ENCODE measurements at places on chromosomes 5 and 9.

- no peak for DNase-seq
Observed at GRCh38 chr5:79829260-79829659, 139.6 kb downstream of the CMYA5 start.

GRCh38 chr5:127898551-127899213, 184.9 kb upstream of the SLC12A2 start:
- DNase-seq: no peak

- DNase-seq: no peak
Observed at GRCh38 chr5:160903551-160903950, 51.5 kb upstream of the ATP10B start.

DNA sequence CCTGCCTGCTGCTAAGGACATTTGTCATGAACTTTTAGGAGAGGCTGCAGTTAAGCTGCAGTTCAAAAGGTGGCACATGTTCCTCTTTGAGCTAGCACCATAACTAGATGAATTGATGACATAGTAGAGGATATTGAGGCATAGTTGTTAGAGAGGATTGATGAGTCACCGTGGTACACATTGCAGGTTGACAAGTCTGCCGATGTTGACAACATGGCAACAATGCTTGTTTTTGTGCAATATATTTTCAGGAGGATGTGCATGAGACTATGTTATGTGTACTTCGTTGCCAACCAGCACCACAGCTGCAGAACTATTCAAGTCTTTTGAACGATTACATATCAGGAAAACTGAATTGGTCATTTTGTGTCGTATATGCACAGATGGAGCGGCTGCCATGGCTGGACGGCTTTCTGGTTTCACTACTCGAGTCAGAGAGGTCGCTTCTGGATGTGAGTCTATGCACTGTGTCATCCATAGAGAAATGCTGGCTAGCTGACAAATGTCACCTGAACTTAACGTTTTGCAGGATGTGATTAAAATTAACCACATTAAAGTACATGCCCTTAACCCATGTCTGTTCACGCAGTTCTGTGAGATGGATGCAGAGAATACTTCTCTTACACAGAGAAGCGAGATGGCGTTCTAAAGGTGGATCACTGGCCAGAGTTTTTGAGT, 24.2 kb downstream of the ANP32B start:
- no peak for DNase-seq

DNA sequence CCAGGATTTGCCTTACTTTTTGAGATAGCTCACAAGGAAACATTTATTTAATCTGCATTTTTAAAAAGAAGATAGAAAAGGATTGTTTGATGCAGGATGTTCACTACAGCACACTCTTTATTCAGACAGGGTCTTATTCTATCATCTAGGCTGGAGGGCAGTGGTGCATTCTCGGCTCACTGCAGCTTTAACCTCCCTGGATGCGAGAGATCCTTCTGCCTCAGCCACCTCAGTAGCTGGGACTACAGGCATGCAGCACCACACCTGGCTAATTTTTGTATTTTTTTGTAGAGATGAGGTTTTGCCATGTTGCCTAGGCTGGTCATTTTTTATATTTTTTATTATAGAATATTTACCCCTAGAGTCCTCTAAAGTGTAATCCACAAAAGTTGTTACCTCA, 221.4 kb downstream of the MCTP1 start:
- no peak for DNase-seq

DNA sequence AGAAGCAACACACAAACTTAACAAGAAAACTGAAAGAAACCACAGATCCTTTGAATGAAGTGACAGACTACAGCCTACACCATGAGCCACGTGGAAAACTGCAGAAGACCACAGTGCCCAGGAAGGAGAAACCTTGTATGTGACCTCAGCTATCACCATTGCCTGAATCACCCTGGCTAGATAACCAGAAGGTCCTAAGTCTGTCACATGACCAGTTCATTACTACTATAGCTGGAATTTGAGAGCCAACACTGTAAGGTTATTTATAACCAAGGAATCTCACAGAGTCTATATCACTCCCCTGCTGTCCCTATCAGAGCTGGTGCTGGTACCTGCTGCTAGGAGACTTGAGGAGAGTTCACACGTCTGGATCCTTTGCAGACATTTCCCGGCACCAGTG, 90.3 kb upstream of the FBXL17 start:
- DNase-seq: no peak

DNA sequence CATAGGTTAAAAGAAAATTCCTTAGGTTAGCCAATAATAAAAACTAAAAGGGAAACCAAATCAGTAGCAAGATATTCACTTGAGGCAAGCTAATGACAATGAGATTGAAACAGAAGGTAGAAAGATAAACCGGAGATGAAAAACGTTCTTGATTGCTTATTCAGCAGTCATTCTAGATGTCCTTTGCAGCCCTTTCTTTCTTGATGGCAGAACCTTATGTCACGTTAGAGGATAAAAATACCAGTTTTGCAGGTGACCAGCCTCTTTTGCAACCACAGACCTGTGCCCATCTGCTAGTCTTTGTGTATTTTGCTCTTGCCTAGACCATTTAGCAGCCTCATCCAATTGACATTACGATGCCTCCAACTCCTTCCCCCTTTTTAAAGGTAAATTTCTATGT, 337.8 kb downstream of the DMAC1 start:
- DNase-seq: no peak

- no peak for DNase-seq
Observed at GRCh38 chr5:691817-692528, 1.2 kb downstream of the TPPP start.

GRCh38 chr5:142151436-142152383, 43.1 kb downstream of the NDFIP1 start:
- DNase-seq: no peak

GRCh38 chr5:138789771-138790242, 36.6 kb downstream of the CTNNA1 start:
- peak; percentile 40 for DNase-seq

- DNase-seq: no peak
Observed at GRCh38 chr9:88477300-88477751, 57.7 kb upstream of the NXNL2 start.

GRCh38 chr9:14532456-14533115, 160.6 kb downstream of the ZDHHC21 start:
- DNase-seq: no peak

- no peak for DNase-seq
Observed at GRCh38 chr9:92969516-92970466, 22.5 kb downstream of the FGD3 start.

- DNase-seq: no peak
Observed at GRCh38 chr9:123488722-123489321, 132.8 kb downstream of the CRB2 start.

DNA sequence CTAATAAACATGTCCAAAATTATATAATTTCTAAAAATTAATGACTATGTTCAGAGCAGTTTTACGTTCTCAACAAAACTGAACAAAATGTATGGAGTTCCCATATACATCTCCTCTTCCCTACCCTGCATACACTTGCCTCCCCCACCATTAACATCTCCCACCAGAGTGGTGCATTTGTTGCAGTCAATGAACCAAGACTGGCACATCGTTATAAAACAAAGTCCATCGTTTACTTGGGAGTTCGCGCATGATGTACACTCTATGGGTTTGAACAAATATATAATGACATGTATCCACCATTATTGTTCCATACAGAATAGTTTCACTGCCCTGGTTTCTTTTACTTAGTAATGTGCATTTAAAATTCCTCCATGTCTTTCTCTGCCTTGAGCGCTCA, 130.1 kb downstream of the APBA1 start:
- DNase-seq: no peak

- no peak for DNase-seq
Observed at GRCh38 chr5:135694012-135694411, 115.2 kb upstream of the CXCL14 start.

DNA sequence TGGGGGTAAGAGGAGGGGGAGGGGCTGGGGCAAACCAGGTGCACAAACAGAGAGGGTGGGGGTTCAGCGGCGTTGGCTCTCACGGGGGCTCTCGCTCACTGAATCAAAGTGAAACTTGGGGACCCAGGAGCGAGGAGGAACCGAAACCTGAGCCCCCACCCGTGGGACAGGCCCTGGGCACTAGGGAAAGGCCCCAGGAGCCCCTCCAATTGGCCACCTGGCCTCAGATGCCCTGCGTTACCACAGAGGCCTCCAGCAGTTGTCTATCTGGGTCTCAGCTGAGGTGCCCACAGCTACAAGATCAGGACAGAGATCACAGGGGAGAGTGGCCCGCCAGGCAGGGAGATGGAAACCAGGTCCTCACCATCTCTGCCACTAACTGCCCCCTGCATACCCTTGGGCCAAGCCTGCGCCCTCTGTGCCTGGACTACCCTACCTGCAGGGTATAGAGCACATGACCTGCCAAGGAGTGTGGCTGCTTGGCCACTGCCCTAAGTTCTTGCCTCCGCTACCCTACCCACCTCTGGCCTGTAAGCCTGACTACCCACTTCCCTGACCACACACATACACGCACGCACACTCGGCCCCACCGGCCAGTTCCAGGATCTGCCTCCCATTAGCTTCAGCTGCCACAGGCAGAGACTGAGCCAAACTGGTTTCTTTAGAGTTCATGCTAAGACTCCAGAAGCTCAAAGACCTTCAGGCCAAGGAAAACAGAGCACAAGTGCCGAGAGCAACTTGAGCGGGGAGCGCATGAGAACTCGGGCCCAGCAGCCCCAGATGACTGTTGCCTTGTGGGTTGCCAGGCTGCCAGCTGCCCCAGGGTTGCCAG, 39.9 kb downstream of the PAX5 start:
- DNase-seq: no peak

- no peak for DNase-seq
Observed at GRCh38 chr9:94056442-94056974, 27.8 kb upstream of the PTPDC1 start.

GRCh38 chr9:136623016-136623841, 39.5 kb upstream of the EGFL7 start:
- no peak for DNase-seq

DNA sequence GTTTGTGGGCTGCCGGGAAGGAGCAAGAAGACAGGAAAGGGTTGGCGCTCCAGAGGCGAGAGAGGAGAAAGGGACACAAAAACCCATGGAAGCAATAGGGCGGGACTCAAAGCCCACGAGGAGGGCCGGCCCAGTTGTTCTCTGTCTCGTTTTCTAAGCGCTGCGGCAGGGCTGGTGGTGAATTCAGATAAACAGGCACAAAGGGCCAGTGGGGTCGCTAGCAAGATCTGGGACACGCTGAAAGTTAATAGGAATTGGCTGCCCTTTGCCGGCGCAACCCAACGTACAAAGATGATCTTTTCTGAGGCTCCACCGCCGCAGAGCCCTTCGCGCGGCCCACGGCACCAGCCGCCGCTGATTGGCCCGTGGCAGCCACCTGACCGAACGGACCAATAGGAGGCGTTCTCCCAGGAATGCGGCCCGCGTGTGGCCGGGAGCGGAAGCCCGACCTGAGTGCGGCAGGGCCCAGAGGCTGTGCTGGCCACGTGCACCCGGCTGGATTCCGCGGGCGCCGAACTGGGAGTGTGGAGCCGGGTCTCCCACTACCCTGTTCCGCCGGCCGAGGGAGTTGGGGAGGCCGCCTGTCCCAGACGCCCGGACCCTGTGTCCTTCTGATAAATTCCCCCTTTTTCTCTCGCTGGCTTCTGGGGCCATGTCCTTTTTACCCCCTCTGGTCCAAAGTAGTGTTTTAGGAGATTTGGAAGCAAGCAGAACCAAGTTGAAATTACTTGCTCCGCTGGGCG, 16.8 kb upstream of the NSD1 start:
- no peak for DNase-seq

GRCh38 chr5:123360201-123360571, 63.0 kb downstream of the CEP120 start:
- DNase-seq: no peak

DNA sequence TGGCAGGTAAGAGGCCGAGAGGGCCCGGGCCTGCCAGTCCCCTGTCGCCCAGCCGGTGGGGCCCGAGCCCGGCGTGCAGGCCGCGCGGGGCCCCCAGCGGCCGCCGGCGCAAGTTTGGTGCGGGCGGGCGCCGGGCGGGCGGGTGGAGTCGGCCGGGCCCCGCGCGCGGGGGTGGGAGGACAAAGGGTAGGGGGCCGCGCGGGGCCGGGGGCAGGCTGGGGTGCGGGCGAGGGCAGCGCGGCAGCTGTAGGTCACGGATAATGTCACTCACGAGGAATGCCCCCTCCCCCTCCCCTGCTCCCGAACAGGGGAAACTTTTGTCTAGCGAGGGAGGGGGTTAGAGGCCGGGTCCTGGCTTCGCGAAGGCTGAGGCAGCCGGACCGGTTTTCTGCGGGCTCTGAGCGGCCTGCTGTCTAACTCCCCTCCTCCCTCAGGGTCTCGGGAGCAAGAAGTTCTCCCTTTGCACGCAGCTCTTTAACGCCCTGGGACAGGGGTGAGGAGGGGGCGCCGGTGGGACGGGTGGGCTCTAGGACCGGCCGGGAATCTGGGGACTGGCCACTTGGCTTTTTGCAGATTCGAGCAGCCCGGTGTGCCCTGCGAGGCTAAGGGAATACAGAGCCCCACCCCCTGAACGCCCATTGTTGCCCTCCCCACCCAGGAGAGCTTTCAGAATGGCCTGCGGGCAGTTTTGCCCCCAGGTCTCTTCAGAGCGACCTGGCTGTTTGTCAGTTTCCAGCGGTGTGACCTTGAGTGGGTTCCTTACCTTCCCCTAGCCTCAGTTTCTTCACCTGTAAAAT, 21.3 kb upstream of the NDST1 start:
- DNase-seq: no peak

- no peak for DNase-seq
Observed at GRCh38 chr5:150670948-150671310, 9.9 kb downstream of the MYOZ3 start.

DNA sequence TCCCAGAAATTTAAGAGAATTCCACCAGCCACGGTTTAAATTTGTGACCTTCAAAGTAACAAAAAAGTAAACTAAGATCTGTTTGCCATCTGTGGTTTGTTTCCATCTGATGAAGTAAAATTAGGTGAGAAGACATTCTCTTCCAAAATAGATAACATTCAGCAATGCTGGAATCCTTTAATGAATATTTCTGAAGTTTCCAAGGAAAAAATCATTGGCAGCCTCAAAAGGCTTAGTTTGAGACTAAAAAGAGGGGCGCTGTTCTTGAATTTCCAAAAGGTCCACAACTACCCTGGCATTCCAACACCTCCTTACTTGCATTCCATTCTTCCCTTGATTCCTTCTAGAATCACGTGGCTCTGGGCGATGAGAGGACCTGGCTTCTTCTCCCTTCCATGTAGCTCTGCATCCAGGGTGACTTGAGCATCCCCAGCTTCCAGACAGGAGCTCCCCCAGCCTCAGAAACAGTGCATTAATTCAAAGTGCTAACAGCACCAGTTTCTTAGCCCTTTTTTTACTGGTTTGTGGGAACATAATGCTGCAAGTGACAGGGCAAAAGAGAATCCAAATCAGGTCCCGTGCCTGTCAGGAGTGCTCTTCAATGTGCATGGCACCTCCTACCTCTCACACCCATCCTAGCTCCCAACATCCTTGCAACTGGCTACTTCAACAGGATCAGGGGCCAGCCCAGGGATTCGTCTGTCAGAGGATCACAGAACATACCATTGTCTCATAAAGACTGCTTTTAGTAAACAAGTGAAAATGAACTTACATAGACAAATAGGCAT, 191.5 kb upstream of the S1PR3 start:
- no peak for DNase-seq

GRCh38 chr5:148786456-148786855, 40.0 kb upstream of the ADRB2 start:
- DNase-seq: no peak
